ENCODE measurements at places on chromosomes 5 and 9. TPM values are rescaled to one million over a fixed set of nuclear protein-coding genes. Genes with fewer than 3 reads are reported as not detected.

- no peak for DNase-seq
Observed at GRCh38 chr5:154087260-154087659, 48.5 kb downstream of the MFAP3 start.

CDH6 gene
- total RNA-seq = 39.8 TPM

DNA sequence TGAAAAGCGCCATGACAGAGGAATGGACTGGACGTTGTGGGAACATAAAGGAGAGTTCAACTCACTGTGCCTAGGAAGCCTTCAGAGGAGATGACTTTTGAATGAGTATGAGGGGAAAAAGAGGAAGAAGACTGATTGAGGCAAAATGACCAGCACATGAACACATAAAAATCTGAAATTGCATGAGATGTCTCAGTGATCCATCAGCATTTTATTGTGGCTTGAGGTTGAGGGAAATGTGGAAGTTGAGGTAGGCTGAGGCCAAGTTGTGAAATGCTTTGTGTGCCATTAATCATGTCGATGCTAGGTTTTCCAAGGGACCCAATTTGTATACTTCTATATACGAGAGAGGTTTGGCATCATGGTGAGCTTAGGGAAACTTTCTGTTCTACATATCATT lies 140.9 kb upstream of the TLX3 start:
- no peak for DNase-seq

OR1J2 gene
- not detected for total RNA-seq

SLC9A3 gene
- 2.3 TPM for total RNA-seq

Data from spinal cord (tissue), 10 donors.